KBM-7 (cell line): ENCODE measurements at places on chromosomes 7 and 10.

GRCh38 chr7:23863209-23863787, 153.3 kb downstream of the STK31 start:
- peak; percentile 30 for DNase-seq

DNA sequence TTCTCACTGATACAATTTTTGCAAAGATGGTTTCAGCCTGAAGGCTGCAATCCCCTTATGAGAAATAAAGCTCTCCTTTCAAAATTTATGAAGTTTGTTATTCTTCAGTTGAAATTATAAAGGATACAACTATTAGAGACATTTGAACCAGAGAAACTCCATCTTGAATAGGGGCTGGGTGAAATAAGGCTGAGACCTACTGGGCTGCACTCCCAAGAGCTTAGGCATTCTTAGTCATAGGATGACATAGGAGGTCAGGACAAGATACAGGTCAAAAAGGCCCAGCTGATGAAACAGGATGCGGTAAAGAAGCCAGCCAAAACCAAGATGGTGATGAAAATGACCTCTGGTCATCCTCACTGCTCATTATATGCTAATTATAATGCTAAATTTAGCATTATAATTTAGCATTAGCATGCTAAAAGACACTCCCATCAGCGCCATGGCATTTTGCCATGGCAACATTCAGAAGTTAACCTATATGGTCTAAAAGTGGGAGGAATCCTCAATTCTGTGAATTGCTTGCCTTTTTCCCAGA, 22.4 kb upstream of the IFIT1B start:
- no peak for DNase-seq

- DNase-seq, result no peak
Observed at GRCh38 chr10:71622154-71622526, 97.4 kb downstream of the C10orf105 start.

DNA sequence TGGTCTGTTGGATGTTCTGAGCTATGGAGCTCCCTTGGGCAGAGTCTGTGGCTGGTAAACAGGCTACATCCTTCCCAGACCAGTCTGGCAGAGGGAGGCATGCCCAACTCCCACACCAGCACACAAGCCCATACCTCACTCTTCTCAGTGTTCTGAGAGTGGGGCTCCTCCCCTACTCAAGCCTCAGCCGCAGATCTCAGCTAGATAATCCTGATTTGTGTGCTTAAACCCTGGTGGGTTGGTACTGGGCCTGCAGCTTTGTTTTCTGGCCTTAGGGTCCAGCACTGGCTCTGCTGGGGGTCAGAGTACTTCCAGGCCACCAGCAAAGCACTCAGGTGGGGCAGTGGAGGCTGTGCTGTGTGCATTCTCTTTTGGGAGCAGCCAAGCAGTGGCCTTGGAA, 70.4 kb downstream of the MGAM2 start:
- no peak for DNase-seq

GRCh38 chr10:35546824-35547225, 58.3 kb upstream of the GJD4 start:
- DNase-seq, result no peak

- DNase-seq, result no peak
Observed at GRCh38 chr7:11730725-11731124, 101.3 kb downstream of the THSD7A start.

- DNase-seq, result peak; percentile 58
Observed at GRCh38 chr10:95517536-95518454, 43.4 kb downstream of the SORBS1 start.

GRCh38 chr10:59708816-59709394, 745 bp downstream of the SLC16A9 start:
- peak; percentile 43 for DNase-seq

- DNase-seq, result no peak
Observed at GRCh38 chr7:152085131-152085530, 59.7 kb downstream of the GALNT11 start.

GRCh38 chr10:2294739-2295138, 557.4 kb upstream of the ADARB2 start:
- DNase-seq, result no peak

DNA sequence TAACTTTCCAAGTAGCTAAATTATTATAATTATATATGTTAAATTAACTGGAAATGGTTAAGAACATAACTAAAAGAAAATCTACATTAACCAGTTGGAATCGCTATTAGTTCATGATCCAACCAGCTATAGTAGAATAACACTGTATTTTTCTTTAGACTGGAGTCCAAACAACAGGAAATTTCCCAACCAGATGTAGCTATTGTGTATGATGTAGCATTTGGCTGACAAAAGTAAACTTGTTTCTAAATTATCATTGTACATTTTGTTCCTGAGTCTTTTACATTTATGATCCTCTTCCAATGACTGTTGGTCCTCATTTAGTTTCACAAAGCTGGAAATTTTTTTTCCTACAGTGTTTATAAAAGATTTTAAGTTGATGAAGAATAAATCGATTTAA, 62.1 kb downstream of the PAPSS2 start:
- DNase-seq, result no peak

DNA sequence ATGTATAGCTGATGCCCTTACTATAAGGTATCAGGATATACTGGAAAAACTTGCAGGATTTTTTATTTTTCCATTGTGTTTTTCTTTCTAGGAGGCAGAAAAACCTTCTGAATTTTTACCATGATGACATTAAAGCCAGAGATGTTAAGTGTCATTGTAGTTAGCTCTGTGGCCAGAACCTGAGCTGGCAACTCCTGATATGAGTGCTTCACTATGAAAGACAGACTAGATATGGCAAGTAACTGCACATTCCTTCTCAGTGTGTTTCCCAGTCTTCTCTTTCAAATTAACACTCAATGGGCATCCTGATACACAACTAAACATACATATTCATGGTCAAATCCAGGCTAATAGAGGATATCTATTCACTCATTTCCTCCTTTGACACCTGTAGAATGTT, 166.2 kb downstream of the CTTNBP2 start:
- DNase-seq, result no peak

- no peak for DNase-seq
Observed at GRCh38 chr10:77471069-77471536, 166.5 kb downstream of the KCNMA1 start.

DNA sequence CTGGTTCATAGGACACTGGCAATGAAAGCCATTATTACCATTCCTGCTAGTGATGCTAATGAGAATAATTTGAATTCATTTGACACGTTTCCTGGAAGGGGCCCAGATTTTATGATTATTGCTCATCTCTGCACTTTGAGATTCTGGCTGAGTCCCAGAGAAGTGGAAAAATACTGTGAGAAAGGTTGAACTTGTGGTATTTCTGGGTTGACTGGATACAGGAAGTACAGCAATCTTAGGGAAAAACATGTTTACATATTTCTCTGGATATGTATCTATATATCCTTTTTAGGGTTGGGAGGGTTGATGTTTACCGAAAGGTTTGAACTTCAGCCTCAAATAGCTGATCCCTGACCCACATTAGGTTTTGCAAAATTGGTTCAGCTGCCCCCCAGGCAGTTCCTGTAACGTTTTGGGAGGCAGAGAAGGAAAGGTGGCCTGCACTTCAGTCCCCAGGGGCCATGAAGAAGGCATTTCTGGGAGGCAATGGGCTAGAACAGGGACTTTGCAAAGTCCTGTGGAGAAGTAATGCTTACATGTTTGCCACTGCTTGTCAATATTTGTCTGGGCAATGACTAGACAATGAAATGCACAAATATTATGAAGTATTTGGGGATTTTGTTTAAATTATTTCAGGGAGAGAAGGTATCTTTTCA, 253.7 kb upstream of the PITRM1 start:
- DNase-seq, result no peak

- no peak for DNase-seq
Observed at GRCh38 chr7:105788816-105789349, 87.5 kb downstream of the ATXN7L1 start.

GRCh38 chr7:131222171-131222570, 105.5 kb upstream of the MKLN1 start:
- DNase-seq, result no peak

DNA sequence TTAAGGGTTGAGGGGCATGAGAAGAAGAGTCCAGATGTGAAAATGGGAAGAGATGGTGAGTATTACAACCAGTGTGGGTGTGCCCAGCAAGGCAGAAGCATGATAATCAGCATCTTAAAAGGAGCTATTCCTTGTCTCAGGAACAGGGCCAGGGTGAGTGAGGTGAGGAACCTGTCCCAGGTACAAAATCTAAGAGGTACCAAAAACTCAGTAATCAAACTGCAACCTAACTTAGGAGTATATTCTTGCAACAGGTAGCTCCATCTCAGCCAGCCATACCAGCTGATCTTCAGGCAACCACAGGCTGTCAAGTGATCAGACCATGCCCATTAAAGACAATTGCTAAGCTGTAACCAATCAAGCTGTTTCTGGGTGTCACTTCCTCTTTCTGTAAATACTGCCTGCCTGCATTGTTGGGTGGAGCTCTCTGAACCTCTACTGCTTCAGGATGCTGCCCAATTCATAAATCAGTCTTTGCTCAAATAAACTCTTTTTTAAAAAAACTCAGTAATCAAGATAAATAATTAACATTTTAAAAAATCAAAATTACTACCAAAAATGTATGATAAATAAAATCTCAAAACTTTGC, 7.4 kb downstream of the KEL start:
- DNase-seq, result peak; percentile 37

GRCh38 chr7:19830604-19831003, 57.2 kb upstream of the TMEM196 start:
- DNase-seq, result no peak
